ENCODE measurements at places on chromosomes 5 and 9.
A peak's percentile ranks its signal among the peaks of the same experiment; 100 is the strongest.

DNA sequence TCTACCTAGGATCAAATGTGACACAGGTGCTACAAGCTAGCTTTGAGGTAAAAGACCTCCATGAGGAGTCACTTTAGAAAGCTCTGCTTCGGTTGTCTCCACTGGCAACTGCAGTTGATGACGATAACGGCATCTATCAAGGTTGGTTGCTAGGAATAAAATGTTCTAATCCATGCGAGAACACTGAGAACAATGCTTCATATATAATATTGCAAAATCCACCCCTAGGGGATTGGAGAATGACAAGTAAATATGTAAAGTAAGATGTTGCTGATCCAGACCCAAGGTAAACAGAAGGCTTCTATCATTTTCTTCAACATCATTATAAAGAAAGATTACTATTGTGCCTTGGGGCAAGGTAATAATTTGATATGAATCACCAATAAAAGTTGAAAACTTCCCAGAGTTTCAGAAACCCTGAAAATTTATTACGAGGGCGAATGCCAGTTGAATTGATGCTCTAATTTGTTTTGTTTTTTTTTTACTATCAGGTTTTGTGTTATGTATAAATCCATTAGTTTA is 1003.4 kb downstream of the CDH18 start:
- DNase-seq = no peak

GRCh38 chr5:141508440-141508797 is 19.5 kb downstream of the PCDHGC5 start:
- DNase-seq = no peak

GRCh38 chr5:132772291-132773070 is 4.6 kb downstream of the SEPTIN8 start:
- no peak for DNase-seq

GRCh38 chr5:105726093-105726492 is 1944.6 kb downstream of the EFNA5 start:
- DNase-seq = no peak

DNA sequence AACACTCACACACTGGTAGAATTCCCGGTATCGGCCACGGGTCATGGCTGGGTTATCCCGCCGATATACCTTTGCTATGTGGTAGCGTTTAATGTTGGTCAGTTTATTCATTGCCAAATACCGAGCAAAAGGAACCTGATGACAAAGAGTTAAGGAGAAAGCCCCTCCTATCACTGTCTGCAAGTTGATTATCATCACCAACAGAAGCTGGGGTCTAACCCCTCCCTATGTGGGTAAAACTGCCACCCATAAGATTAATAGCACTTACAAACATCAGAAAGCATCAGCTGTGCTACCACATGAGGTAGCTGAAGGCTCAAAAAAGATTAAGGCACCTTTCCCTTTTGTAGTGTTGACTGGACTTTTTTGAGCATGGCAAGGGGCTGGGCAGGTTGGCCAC is 5.6 kb upstream of the DND1 start:
- DNase-seq = no peak

- no peak for DNase-seq
Measured at GRCh38 chr5:149310488-149310887, 34.8 kb upstream of the GRPEL2 start.

DNA sequence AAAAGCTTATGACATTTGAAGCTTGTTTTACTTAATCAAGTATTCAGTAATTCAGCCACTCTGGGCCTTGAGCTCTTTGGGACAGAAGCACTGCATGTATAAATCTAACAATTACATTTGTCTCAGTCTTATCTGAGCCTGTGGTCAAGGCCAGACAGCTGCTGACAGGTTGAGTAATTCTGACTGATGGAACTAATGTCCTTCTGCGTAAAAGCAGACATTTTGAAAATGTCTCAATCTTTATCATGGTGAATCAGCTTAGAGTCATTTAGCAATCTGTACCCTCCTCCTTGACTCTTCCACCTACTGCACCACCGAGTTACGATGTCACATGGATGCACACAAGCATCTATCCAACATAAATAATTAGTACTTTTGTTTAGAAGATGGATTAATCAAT is 400.0 kb downstream of the ARRDC3 start:
- DNase-seq = peak; percentile 57

DNA sequence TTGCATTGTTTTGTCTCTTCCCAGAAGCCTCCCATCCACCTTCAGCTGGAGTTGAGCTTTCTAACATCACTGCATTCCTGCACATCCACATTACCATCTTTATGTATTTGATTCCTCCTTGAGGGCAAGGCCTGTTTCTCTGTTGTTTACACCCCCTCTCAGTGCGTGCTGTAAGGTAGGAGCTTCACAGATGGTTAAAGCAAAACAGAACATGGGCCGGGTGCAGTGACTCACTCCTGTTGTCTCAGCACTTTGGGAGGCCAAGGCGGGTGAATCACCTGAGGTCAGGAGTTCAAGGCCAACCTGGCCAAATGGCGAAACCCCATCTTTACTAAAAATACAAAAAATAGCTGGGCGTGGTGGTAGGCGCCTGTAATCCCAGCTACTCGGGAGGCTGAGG is 110.9 kb downstream of the KCNIP1 start:
- no peak for DNase-seq

DNA sequence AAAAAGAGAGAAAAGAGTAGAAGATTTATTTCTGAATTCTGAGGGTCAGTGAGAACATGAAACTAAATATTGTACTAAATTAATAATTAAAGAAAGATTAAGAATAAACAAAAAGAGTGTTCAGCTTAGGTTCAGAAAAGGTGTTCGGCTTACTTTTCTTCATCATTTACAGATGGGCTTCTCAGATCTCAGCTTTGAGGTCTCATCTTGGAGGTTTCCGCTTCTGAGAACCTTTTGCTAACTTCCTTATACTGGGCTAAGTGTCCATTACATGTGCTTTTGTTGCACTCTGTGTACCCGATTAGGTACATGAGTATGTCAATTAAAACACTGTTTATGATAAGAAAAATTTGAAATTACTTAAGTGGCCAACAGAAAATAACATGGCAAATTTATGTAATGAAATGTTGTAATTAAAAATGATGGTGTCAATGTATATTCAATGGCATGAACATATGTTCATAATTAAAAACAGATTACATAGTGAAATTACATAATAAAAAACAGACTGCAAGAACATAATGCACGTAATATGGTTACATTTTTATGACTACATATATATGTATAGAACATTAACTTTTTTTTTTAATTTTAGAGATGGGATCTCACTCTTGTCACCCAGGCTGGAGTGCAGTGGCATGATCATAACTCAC is 17.3 kb upstream of the ITGA1 start:
- no peak for DNase-seq

- DNase-seq = no peak
Measured at GRCh38 chr9:118567861-118568260, 801.4 kb downstream of the BRINP1 start.

- no peak for DNase-seq
Measured at GRCh38 chr9:36399980-36400331, at the start of gene RNF38. RNF38 (minus strand) TSS chr9:36400269; CDS start chr9:36400108, 161 bp downstream.
